ENCODE measurements at places on chromosomes 7 and 10. TPM values are rescaled to one million over a fixed set of nuclear protein-coding genes. Genes with fewer than 3 reads are reported as not detected.
A peak's percentile ranks its signal among the peaks of the same experiment; 100 is the strongest.

DNA sequence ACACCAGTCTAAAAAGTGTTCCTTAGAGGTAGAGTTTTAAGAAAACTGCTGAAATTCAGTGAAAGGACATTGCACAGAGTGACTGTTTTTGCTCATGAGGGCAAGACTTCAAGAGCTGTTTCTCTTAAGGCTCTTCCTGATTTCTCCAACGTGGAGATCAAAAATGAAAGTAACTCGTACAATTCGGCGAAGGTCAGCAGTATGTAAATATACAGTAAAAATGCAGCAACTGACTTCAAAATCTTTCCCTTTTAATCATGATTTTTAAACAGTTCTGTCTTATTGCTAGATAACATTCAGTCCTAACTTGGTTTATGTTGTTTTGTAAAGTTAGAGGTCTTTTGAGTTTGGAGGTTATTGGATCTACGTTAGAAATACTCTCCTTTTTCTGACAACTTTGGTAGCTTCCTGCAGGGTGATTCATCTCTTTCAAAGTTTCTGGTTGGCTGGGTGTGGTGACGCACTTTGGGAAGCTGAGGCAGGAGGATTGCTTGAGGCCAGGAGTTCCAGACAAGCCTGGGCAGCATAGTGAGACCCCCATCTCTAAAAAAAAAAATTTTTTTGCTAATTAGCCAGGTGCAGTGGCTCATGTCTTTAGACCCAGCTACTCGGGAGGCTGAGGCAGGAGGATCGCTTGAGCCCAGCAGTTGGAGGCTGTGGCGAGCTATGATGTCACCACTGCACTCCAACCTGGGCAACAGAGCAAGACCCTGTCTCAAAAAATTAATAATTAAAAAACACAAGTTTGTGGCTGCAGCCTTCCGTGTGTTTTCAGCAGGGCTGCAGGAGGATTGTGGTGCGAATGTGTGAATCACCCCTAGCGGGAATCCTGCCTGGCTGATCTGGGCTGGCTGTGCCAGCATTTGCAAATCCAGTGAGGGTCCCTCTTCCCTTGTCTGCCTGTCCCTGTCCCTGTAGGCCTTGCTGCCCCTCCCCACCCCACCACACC is 29.2 kb upstream of the AP5Z1 start:
- ATAC-seq, result no peak

GRCh38 chr10:71684356-71685173 is 35.0 kb downstream of the C10orf105 start:
- ATAC-seq, result no peak

GRCh38 chr10:122197611-122198222 is 73.4 kb upstream of the BTBD16 start:
- ATAC-seq, result no peak

GRCh38 chr7:141731476-141732149 is 6.5 kb upstream of the SSBP1 start:
- no peak for ATAC-seq

GRCh38 chr7:114405427-114405826 is 9.2 kb upstream of the FOXP2 start:
- ATAC-seq, result peak; percentile 46

DNA sequence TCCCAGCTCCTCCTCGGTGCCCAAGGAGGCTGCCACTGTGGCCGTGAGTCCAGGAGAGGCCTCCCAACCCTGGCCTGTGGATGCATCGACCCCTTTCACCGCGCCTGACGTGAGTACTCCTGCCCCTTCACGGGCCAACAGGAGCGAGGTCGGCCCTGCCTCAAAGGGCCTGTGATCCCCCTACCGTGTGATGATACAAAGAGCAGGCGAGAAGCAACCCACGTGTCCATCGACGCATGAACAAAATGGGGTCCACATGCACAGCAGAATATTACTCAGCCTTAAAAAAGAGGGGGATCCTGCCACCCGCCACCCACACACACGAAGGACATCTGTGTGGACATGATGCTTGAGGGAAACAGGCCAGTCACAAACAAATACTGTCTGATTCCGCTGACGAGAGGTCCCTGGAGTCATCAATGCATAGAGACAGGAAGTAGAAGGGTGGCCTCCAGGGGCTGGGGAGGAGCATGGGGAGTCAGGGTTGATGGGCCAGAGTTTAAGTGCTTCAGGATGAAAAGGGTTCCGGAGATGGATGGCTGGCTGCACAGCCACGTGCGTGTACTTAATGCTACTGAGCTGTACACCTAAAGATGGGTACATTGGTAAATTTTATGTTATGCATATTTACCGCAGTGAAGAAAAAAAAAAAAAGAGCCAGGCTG is 151.9 kb downstream of the PRKAG2 start:
- no peak for ATAC-seq

GRCh38 chr7:6730343-6730633 is 23.5 kb upstream of the ZNF12 start:
- ATAC-seq, result no peak

DNA sequence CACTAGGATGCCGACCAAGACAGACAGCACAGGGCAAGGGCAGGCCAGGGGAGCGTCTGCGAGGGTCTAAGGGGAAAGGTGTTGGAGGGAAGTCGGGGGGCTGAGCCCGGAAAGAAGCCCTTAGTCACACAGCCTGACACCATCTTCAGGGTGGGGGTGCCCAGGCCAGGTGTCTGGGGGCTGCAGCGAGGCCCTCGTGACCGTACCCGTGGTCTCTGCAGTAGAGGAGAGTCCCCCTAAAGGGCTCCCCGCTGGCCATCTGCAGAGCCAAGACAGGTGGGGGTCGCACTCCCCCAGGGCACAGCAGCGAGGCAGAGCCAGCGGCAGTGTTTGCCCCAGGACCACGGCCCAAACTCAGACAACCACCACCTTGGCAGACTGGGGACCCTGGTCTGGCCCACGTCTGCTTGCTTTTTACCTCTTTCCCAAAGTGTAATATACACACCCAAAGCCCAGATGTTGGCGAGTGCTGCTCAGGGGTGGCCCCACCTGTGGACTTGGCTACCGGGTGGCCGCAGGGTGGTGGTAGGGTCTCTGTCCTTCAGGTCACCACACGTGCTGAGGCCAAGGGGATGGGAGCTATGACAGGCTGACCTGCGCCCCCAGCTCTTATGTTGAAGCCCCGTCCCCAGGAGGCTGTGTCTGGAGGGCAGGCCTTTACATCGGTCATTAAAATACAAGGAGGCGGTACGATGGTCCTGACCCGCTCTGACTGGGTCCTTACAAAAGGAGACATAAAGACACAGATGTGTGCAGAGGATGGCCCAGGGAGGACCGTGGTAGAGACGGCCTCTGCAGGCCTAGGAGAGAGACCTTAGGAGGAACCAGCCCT is 107.4 kb downstream of the DNAJB6 start:
- ATAC-seq, result no peak

- ATAC-seq, result no peak
Measured at GRCh38 chr10:24701447-24701846, 22.2 kb downstream of the ARHGAP21 start.

GRCh38 chr7:150357771-150358427 is 10.7 kb upstream of the REPIN1 start:
- ATAC-seq, result no peak

The SLC29A4 gene
- total RNA-seq, result 2.2 TPM

The TMEM26 gene
- 0.12 TPM for total RNA-seq

The VIPR2 gene
- total RNA-seq, result 52.5 TPM

The SYT15 gene
- total RNA-seq, result 1.9 TPM

Measured in gastroesophageal sphincter (tissue), 4 donors.